Stimulated activated CD8-positive, alpha-beta memory T cell treated with anti-CD3 and anti-CD28 coated beads, Interleukin-7, amount 100 ng/mL, for 4 hours (primary cell): ENCODE measurements at places on chromosomes 4 and X.

GRCh38 chr4:157128395-157128794 lies 52.4 kb downstream of the GLRB start:
- DNase-seq = no peak

- DNase-seq = no peak
Measured at GRCh38 chr4:139665079-139665689, 435 bp upstream of the MGST2 start.

DNA sequence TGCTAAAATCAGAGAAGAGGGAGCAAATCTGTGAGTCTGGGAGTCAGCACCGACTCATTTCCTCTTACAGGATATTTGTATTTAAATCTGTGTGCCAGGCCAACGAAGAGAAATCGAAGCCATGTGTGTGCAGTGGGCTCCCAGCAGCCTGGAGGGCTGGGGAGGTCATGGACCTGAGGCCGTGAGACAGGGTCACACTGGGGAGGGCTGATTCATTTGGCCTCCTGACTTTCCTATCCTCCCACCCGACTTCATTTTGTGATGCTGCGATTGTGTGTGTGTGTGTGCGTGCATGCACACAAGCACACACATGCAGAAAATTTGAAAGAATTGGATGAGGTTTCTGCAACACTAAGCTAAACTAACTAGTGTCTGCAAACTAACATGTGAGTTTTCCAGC lies 48.7 kb upstream of the STX18 start:
- no peak for DNase-seq

- DNase-seq = no peak
Measured at GRCh38 chr4:146255463-146255862, 41.1 kb downstream of the REELD1 start.

GRCh38 chrX:45557387-45557786 lies 356.7 kb upstream of the DIPK2B start:
- no peak for DNase-seq

DNA sequence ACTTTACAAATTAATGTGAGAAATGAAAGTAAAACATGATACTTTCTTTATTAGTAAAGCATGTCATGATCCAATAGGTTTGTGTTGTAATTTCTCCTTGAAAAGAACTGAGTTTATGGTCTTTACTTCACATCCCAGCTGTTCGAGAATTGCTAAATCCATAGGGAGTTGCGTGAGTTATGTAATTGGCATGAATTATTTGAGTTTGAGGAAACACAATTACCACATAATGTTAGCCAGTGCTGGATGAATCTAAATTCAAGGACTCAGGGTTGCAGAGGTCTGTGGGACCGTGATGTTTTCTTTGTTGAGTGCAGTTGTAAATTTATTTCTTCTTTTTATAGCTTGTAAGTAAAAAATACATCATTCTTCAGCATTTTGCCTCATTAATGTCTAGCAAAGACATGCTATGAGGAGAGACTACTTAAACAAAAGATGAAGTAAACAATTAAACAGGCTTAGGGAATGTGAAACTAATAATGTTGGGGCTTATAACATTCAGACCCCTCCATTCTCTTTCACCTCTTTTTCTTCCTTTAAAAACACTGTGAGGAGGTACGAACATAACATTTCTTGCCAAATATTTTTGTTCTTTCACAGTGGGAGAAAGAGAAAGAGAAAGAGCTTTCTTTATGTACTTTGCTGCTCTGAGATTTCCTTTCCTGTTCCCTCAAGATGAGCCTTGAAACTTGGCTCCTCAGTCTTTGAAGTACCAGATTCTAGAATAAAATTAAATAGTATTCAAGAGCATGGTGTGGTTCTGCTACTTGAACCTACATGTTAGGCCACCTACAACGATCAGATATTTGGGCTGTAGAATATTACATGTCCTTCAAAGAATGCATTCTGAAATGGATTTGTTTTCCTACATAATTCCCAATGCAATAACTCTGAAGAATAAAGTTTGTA lies 159.6 kb upstream of the ANK2 start:
- DNase-seq = no peak

- no peak for DNase-seq
Measured at GRCh38 chr4:109319156-109319555, 16.7 kb upstream of the COL25A1 start.

DNA sequence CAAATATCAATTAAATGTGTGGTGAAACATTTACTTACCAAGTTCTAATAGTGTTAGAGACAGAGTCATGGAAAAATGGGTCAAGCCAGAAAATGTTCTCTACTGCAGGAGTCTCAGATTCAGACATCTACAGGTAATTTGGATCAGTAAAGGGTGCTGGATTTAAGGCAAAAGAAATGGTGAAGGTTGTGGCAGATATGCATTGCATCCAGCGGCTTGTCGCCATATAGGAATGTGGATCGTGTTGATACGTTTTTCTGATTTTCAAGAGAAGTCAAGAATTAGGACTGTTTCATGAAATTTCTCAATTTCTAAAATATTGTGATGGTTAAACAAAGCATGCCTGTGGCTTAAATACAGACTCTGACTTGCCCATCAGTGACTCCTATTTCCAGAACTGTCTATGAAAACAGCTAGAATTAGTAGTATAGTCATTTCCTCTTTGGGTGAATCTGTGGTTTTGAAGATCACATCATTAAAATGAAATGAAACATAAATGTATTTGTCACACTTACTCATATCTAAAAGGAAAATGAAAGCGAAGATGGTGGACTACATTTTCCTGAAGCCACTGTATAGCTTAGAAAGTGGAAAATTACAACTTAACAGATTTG lies 110.1 kb upstream of the VEGFC start:
- no peak for DNase-seq

DNA sequence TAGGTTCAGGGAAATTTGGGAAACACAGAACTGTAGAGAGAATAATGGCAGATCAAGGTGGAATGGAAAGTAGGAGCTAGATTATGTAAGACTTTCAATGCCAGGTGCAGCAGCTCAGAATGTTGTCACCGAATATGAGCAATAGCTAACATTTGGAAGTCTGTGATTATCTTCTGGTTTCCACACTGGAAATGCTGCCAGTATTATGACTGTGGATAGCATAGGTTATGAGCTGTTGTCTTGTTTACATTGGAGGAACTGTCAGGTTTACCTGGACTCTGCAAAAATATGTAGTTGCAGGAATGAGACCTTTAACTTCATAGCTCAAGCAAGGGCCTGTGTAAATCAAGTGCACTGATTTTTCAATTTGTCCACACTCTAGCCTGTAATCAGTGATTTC lies 26.0 kb upstream of the TAF9B start:
- DNase-seq = no peak

- DNase-seq = no peak
Measured at GRCh38 chr4:145736241-145736831, 56.4 kb downstream of the C4orf51 start.

GRCh38 chrX:48520976-48521352 lies 644 bp upstream of the EBP start:
- DNase-seq = no peak

DNA sequence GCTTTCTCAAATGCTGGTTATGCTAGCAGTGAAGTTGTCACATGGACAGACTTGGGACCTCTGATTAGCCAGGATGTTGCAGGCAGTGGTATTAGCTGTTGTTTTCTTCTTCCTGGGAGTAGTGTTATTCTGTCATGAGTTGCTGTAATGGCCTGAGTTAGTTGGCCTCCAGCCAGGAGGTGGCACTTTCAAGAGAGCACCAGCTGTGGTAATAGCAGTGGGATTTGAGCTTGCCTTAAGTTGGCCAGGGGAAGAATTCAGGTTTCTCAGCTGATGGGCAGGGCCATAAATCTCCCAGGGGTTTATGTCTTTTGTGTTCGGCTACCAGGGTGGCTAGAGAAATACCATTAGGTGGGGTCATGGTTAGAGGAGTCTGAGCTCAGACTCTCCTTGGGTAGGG lies 132.6 kb downstream of the GLUD2 start:
- DNase-seq = no peak

GRCh38 chrX:18927558-18927957 lies 56.4 kb downstream of the PHKA2 start:
- no peak for DNase-seq
